ENCODE measurements at places on chromosomes 3 and 15.

- no peak for DNase-seq
These were observed 33.0 kb downstream of the MBNL1 start for GRCh38 chr3:152301745-152302181.

DNA sequence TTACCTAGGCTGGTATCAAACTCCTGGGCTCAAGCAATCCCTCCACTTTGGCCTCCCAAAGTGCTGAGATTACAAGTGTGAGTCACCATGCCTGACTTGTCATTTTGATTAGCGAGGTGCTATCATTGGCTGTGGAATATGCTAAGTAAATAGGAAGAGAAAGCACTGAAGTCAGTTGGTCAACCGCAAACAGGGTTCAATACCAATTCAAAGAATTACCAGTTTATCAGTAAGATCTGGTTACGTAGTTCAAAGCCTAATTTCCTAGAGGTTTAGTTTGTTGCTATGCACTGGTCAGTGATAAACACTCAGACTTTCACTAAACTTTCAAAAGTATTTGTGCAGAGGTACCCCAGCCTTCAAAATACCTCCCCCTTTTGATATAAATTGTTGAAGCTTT, 29.5 kb downstream of the GLB1 start:
- DNase-seq, result no peak

- DNase-seq, result no peak
These were observed 14.8 kb upstream of the TMEM108 start for GRCh38 chr3:133023362-133023761.

GRCh38 chr15:96629511-96629910, 299.0 kb downstream of the NR2F2 start:
- no peak for DNase-seq

DNA sequence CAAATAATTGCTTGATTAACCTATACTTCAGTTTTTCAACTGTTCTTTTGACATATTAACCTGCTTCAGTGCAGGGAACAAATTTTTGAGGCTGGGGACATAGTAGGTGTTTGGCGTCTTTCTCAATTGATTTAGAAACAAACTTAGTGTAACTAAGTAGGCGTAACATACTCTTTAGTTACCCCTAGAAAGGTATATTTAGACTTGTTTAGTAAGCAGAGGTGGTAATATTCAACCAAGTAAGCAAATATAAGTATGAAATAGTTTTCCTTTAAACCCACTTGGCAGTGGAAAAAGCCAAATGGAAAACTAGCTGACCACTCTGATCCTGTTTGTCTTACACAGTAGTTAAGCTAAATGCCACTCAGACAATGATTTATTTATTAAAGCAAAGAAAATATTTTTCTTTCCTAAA, 113.2 kb downstream of the MBNL1 start:
- no peak for DNase-seq

GRCh38 chr15:25331860-25332259, 107.0 kb downstream of the UBE3A start:
- DNase-seq, result no peak

DNA sequence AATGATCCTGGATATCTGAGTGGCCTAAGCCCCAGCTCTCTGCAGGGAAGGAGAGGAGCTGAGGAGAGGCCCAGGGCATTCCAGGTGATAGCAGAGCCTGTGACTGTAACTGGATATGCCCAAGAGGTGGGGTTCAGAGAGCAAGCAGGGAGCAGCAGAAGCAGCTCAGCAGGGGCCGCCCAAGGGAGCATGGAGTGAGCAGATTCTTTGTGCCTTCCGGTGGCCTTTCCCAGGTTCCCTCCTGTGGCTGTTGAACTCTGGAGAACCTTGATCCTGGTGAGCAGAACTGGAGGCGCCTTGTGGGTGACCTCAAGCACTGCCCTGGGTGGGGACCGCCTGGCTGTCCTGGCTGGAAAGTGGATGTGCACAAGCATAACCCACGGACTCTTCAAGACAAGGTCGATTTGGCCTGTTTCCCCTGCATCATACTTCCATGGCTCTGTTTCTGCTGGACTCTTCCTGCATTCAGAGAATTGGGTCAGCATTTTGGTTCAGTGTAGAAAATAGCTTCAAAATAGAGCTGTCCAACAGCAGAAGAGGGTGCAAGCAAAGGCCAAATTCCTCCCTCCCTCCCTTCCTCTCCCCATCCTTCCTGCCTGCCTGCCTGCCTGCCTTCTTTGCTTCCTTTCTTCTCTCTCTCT, 76.1 kb downstream of the ARNT2 start:
- no peak for DNase-seq

DNA sequence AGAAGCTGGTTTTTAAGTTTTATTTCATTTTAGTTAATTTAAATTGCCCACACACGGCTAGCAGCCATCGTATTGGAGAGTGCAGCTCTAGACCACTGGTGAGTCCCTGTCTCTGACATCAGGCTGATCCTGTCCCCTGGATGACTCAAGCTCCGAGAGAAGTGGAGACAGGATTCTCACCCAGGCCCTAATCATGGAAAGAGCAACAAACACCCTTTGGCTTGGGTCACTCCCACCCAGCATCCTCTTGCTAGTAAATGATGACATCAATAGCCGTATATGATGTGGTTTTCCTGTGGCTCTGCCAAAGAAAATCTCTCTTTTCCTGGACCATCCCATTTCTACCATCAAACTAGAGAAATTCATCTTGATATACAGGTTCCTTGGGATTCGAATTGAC, 182.2 kb downstream of the NTRK3 start:
- DNase-seq, result no peak

DNA sequence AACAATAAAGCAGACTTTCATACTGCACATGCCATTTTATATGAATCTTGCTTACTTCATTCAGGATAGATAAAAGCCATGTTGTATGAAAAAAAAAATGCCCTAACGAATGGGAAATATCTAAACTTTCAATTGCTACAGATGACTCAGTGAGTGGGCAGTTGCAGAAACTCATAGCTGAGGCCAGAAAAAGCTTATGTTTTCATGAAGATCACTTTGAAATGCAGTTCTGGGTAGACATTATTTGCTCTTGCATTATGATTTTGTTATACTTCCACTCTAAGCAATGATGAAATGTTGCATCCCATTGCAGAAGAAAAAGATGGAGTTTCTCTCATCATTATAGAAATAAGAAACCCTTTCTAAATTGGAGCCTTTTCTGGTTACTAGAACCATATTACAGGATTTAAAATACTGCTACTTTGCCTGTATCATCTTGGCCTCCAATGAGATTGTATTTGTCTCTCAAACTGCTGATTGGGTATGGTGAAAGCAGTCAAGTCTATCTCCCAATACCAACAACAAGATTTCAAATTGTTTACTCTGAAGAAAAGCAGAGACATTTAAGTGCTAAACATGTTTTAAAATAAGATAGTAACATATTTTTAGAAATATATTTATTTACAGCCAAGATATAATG, 17.0 kb downstream of the PEAK1 start:
- no peak for DNase-seq

- no peak for DNase-seq
These were observed 35.4 kb downstream of the BCL2L10 start for GRCh38 chr15:52076889-52077781.

DNA sequence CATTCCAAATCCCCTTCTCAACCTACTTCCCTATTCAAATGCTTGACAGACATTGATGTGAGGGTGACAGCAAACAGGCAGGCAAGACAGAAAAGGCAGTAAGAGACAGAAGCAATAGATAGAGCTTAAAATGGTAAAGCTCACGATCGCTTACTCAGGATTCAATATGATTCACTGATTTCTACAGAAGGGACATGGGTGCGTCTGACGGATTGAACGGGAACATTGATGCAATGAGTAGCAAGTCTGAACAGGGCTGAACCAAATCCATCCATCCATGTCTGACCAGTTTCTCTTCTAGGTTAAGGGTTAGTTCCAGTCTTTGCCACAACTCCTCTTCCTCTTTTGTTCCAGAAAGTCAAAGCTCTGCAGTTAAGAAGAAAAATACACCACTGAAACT, 35.1 kb downstream of the P2RY1 start:
- no peak for DNase-seq

DNA sequence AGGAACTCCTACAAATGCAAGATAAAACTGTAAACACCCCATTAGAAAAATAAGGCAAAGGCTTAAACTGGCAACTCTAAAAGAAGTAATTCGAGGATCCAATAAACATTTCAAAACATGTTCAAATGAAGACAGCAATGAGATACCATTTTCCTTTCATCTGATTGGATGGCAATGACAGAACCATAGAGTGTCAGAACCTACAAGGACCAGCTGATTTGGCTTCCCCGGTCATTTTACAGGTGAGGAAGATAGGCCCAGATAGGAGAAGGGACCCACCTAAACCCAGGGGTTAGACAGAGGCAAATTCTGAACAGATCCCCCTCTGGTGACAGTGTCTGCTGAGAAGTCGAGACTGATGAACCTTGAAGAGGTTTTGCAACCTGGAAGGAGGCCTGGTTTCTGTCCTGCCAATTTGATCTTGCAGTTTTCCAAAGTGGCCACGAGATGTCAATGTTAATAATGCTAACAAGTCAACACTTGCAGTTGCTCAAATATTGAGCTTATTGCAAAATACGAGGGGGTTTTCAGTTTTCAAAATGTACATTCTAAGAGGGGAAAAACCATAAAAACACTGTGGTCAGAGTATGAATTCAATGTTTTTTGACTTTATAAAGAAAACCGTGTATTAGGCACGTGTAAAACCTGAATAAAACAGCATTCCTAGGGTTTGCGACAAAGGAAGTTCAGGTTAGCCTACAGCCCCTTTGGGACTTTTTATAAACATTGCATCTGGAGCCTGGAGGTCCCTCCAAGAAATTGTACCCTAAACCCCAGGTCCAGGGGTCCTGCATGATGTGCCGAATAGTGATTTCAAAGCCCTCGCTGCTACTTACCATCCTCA, 21.5 kb downstream of the CFAP161 start:
- DNase-seq, result no peak

GRCh38 chr3:197238842-197239241, 59.6 kb downstream of the DLG1 start:
- no peak for DNase-seq

DNA sequence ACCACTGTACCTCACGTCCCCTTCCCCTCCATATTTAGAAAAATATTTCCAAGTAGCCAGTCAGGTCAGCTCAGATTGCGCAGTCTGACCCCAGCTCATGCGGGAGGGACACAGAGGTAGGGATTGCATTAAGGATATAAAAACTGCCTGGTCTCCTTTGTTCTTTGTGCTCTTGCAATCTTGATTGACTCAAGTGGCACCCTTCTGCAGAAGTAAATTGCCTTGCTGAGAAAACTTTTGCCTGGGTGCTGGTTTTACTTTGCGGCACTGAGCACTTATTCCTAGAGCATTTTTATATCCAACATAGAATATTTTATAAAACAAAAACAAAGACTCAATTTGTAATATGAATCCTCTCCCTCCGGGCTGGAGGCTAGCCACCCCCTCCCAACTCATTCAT, 54.8 kb downstream of the BTD start:
- DNase-seq, result no peak

- DNase-seq, result no peak
These were observed 150.2 kb downstream of the GSK3B start for GRCh38 chr3:119944091-119944490.

DNA sequence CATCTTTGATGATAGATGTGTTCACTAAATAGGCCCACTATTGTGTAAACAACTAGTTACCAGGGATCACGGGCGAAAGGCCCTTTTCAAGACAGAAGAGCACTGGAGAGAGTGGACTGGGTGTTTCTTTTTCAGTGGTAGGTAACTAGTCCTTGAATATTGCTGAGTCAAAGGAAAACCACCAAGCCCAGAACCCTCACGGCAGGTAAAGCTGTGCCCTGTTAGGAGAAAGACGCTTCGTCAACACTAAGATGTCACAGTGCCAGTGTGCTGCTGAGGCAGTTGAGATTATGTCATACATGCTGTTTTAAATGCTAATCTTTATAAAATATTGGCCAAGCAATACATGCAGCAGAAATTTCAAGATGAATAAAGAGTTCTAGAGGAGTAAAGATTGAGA, 578.6 kb downstream of the PYDC2 start:
- DNase-seq, result no peak

GRCh38 chr15:55255714-55256113, 33.9 kb downstream of the RAB27A start:
- DNase-seq, result no peak

DNA sequence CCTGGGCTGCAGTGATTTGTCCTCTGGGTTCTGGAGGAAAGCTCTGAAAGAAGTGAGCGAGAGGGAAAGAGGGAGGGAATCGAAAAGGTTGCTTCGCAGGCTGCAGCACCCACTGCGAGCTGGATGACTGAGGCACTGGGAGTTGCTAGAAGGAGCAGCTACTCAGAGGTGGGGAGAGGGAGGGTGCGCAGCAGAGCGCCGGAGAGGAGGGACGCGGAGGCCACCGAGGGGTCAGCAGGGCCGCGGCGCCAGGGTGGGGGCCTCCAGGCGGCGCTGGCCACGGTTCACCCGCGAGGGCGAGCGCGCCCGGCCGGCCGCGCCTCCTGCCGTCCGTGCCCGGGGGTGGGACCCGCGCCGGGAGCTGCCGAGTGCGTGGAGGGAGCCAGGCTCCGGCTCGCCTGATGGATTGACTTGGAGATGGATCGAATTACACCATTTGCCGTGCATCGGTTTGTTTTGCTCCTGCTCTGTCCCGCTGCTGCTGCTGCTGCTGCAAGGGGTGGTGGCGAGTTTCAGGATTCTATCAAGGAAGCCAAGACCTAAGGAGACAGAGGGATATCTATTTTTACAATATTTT, at the start of gene SEMA6D:
SEMA6D (plus strand) TSS at position 470 of the 577 bp plus-strand sequence. CDS start 42,294 bp downstream, outside the sequence.
- no peak for DNase-seq

DNA sequence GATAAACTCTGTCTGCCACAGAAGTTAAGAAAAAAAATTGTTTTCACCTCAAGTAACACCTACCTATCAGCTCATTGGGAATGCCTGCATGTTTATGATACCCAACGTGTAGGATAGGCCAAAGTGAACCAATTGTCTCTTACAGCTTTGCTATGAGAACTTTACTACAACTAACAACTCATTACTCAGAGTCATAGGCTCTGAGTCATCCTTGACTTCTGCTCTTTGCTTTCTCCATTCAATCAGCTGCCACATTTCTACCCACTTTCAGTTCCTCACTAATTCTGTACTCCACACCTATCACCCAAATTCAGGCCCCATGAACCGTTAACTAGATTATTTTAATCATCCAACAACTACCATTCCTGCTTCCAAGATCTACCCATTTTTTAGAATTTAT, 843.9 kb downstream of the TUSC7 start:
- no peak for DNase-seq

DNA sequence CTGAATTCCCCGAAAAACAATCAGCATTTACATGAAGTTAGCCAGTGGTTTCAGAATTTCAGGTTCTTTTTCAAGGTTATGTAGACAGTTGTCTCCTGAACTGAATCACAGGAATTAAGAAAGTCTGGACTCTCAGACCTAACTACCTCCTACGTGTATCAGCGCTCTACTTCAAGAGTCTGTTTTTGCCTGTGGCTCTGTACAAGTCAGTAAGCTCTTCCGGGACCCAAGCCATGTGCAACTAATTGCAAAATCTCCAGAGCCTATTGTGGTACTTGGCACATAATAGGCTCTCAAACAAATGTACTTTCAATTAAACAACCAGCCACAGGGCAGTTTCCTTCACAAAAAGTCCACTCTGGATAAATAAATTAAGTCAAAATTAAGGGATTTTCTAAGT, 414.2 kb downstream of the PDCD6IP start:
- DNase-seq, result no peak
